Dorsolateral prefrontal cortex (tissue), 122 donors: ENCODE measurements at places on chromosomes 7 and 10. TPM values are rescaled to one million over a fixed set of nuclear protein-coding genes. Genes with fewer than 3 reads are reported as not detected.

GRCh38 chr10:130871406-130871805 lies 440.1 kb downstream of the TCERG1L start:
- no peak for DNase-seq

- DNase-seq, result peak; percentile 72
Observed at GRCh38 chr7:128835790-128836641, 5.8 kb downstream of the FLNC start.

- no peak for DNase-seq
Observed at GRCh38 chr7:155163696-155164095, 93.6 kb downstream of the HTR5A start.

DNA sequence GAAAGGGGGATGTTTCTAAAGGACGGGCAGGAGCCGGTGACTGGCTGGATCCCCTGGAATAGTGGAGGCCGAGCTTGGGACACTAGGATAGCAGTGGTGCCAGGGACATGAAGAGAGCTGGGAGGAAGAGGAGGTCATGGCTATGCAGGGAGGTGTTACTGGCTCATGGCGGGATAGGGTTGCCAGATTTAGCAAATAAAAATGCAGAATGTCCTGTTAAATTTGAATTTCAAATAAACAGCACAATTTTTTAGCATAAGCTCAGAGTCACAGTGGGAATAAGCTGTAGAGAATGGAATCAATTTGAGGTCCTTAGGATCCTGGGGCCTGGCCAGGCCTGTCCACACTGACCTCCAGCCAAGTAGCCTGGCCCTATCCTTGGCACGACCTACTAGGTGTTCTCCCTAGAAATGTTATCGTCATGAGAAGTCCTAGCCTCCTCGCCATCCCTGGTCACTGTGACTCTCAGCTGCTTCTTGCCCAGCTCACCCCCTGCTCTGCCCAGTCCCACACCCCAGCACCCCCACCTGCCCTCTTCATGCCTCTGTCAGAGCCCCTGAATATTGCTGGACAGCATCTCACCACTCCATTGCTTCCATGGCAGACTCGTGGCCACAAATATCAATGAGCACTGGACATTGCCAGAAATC lies 7.6 kb upstream of the KCP start:
- no peak for DNase-seq

GRCh38 chr7:763762-764161 lies 36.7 kb upstream of the PRKAR1B start:
- DNase-seq, result no peak

GRCh38 chr10:124477614-124478363 lies 16.2 kb downstream of the LHPP start:
- no peak for DNase-seq

GRCh38 chr10:70192326-70192968 lies 22.1 kb upstream of the SAR1A start:
- no peak for DNase-seq

- DNase-seq, result no peak
Observed at GRCh38 chr10:117590101-117590875, 47.7 kb downstream of the EMX2 start.

GRCh38 chr10:18104223-18104872 lies 35.9 kb upstream of the CACNB2 start:
- DNase-seq, result no peak

DNA sequence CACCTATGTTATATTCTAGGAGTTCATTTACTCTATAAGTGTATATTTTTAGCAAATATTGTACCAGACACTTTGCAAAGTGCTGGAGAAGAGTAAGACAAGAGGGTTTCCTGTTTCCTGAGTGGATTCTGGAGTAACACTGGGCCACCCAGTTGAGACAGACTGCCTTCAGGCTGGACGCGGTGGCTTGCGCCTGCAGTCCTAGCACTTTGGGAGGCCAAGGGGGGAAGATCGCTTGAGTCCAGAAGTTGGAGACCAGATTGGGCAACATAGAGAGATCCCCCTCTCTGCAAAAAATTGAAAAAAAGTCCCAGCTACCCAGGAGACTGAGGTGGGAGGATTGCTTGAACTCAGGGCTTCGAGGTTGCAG lies 772 bp upstream of the ZSCAN25 start:
- no peak for DNase-seq

DNA sequence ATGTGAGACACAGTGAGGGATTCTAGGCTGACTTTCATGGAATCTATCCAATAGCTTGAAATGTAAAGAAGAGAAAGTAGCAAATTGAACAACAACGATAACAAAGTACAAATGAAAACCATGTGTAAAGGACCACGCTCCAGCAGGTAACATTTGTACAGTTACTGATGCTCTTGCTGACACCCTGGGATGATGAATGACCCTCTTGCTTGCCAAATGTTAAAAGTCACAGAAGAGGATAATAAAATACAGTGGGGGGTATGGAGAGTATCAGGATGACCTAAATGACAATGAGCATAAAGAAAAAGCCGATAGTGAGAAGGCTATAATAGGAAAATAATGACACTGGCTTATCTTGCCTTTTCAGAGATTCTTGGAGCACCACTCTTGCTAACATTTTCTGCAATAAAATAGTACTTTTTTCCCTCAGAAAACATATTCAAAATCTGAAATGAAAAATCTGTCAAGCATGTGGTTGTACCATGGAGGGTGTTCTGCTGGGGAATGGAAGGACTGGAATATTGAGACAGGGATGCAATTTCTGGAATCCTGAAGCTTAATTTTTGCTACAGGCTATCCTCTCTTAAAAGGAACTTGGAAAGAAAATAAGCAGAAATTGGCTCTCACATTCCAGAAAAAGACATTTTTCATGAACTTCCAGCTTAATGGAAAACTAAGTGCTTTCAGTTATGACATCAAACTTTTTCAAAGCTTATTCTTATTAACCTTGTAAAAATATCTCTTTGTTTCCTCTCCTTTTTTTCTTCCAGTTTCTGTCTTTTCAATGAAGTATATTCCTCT lies 303.2 kb upstream of the GHITM start:
- DNase-seq, result no peak

DNA sequence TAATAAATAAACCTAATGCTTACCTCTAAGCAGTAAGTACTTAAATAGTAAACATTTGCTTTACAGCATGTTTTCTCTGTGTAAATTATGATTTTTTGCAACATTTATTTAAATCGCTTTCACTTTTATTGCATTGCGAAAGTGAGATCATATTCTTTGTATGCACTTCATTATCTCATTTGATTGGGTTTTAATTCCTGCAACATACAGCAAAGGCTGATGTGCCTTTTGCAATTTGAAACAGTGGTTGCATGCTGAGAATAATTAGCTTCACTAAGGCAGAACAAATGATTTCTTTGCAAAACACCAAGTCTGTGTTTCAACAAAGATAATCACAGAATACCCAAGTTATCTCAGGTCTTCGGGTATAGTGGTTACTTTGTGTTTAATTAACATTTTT lies 16.3 kb upstream of the THSD7A start:
- no peak for DNase-seq

GRCh38 chr7:151078233-151079040 lies 2.2 kb downstream of the FASTK start:
- no peak for DNase-seq

GRCh38 chr7:24731313-24731712 lies 26.0 kb downstream of the GSDME start:
- no peak for DNase-seq

DNA sequence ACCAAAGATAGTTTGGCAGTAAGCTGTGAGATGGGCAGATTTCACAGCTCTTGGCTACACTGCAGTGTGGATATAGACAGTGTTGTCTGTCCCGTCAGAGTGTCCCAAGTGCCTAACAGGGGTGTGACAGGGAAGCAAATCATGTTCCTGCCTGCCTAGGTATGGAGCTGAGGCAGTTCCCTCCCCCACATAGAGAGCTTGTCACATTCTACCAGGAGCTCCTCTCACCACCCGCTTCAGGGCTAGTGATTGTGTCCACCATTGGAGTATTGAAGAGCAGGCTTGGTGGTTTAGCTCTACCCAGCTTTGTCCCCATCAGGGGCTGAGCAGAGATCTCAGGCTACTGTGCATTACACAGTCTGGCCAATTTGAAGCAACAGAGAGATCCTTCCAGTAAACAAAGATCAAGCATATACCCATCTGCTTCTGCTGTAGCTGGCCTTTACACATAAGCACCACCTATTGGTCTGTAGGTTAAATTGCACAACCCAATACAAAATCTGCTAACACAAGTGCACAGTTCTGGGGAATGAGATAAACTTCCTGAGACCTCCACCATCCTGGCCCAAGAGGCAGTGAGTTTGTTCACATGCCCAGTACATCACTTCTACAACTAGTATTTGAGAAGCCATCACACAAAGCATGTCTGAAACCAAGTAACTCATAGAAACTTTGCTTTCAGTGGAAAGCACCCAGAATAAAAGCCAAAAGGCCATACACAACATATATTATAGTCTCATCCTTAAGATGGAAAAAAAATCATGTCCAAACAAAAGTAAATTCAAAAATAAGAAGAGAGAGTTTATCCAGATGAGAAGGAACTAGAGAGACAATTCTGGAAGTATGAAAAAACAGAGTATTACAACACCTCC lies 67.3 kb downstream of the GLCCI1 start:
- DNase-seq, result no peak

- DNase-seq, result no peak
Observed at GRCh38 chr10:71205468-71205867, 6.9 kb upstream of the UNC5B start.

- DNase-seq, result no peak
Observed at GRCh38 chr10:91536733-91537132, 96.1 kb downstream of the PPP1R3C start.

DNA sequence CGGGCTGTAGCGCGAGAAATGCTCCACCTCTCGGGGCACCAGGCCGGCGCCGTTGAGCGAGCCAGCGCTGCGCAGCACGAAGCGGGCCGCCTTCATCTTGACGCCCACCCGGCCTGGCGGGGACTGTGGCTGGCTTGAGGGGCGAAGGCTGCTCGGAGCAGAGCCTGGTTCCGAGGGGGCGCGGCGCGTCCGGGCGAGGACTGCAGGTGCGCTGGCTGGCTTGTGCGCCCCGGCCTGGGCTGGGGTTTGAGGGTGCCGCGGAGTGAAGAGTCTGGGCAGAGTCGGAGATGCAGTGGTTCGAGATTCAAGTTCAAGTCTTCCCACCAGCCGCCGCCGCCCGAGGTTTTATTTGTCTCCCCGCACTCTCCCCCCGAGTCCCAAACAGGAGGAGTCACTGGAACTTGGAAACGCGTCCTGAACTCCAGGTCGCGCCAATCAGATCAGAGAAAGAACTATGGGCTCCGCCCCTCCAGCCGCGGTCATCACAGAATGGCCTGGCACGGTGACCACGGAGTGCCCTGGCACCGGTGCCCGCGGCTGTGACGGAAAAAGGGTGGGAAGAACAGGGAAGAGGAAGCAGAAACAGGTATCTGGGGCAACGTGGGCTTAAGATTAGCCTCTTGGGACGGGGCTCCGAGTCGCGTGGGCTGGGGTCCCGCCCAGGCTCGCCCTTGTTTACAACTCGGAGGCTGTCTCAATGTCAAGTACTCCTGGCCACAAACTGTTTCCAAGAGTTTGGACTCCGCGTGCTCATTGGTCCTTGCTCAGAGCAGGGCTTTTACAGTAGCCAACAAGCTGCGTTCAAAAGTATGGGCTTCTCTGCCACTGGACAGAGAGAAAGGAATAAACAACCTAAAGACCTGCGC lies at the start of gene PDK4:
PDK4 (minus strand) TSS at position 319 of the 866 bp plus-strand sequence; CDS start at position 96, 223 bp downstream.
- peak; percentile 43 for DNase-seq

DNA sequence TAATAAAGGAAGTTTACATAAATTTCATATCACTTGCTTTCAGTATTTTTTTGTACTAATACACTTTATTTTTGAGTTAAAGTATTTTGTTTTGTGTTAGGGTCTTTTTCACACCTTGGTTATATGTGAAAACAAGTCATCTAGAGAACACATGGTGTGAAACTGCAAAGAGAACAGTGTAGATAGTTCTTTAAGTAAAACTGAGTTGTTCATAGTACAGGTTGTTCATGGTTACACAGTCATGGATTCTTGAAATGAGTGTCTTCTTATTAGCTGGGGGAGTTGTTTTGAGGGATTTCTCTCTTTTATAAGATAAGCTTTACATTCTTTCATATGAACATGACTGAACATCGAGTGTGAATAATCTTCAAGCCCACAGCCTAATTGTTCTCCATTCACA lies 244.2 kb downstream of the THSD7A start:
- no peak for DNase-seq

DNA sequence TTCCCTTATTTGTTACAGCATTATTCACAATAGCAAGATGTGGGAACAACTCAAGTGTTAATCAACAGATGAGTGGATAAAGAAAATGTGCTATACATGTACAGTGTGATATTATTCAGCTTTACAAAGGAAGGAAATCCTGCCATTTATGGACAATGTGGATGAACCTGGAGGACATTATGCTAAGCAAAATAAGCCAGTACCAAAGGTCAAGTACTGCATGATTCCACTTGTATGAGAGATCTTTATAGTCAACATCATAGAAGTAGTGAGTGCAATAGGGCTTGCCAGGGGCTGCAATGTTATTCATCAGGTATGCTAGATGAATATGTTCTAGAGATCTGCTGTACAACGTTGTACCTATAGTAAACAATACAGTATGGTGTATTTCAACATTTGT lies 138.5 kb upstream of the AGR3 start:
- no peak for DNase-seq

GRCh38 chr7:25965405-25966123 lies 186.4 kb upstream of the NFE2L3 start:
- no peak for DNase-seq

GRCh38 chr7:155228894-155229293 lies 68.8 kb upstream of the INSIG1 start:
- no peak for DNase-seq

DNA sequence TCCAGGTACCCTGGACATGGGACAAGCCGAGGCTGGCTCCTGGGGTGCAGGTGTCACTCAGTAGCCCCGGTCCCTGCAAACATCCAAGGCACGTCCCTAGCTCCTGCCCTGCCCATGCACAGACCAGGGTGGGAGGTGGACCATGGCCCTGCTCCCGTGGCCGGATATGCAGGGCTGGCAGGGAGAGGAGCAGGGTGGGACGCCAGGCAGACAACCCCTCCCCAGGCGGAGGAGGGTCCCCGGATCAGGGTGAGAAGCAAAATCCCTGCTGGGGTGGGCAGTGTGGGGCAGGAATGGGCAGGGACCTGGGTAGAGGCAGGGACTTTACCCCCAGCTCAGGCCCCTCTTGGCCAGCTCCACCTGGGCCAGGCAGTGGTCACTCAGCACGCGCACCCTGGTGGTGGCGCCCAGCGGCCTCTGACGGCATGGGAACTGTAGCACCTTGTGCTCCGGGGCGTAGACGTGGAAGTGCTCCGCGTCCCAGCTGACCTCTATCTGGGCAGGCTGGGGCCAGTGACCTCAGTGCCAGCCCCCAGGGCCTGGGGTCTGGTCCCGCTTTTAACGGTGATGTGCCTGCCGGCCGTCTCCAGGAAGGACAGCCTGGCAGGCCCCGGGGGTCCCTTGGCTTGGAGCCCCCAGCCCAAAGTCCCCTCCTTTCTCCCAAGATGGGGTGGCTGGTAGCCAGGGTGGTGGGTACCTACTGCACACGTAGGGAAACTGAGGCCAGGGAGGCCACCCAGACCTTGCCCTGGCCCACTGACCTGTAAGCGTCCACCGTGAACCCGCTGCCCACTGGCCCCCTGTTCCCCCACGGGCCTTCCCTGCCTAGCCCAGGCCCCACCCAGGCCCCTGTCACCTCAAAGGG lies 1.2 kb downstream of the GRIFIN start:
- no peak for DNase-seq

GRCh38 chr10:95415621-95416031 lies 124.8 kb upstream of the PDLIM1 start:
- DNase-seq, result no peak

The MACROH2A2 gene
- 6.6 TPM for total RNA-seq

The ANKRD2 gene
- 1.7 TPM for total RNA-seq

The MUC12 gene
- 2.7 TPM for total RNA-seq

The ASIC3 gene
- 26.5 TPM for total RNA-seq

The CHAT gene
- total RNA-seq, result not detected

The FAM25C gene
- total RNA-seq, result not detected

The MACC1 gene
- 0.21 TPM for total RNA-seq

The STN1 gene
- 11.9 TPM for total RNA-seq

The PRR15 gene
- 0.76 TPM for total RNA-seq
